ENCODE measurements at places on chromosomes 11 and 22. TPM values are rescaled to one million over a fixed set of nuclear protein-coding genes. Genes with fewer than 3 reads are reported as not detected.

DNA sequence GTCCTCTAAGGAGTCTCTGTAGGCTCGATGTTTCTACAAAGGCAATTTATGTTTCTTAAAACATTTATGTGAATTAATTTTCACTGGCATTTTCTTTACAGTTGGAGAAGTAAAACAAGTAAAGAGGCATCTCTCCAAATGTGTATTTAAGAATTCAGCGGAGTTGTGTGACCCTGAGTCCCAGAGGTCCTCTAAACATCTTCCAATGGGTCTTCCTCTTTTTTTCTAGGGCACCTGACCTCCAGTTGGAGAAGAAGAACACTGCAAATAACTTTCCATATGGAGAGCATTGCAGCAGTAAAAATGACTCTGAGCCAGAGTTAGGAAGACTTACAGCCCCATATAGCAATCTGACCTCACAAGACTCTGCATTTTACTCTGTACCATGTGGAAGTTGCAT lies 480.5 kb upstream of the RAG2 start:
- DNase-seq = no peak

GRCh38 chr11:117426297-117426685 lies 98.6 kb downstream of the CEP164 start:
- peak; percentile 67 for DNase-seq

GRCh38 chr11:120900643-120901042 lies 123.3 kb upstream of the TBCEL start:
- DNase-seq = no peak

GRCh38 chr22:22125579-22126468 lies 118.8 kb upstream of the VPREB1 start:
- DNase-seq = no peak

Gene IL18
- total RNA-seq = 46.0 TPM

Gene PGA5
- not detected for total RNA-seq

Gene INSC
- total RNA-seq = 0.52 TPM

Data from left lung (tissue), 14 donors.